ENCODE measurements at places on chromosomes 2 and 18.
A peak's percentile ranks its signal among the peaks of the same experiment; 100 is the strongest.

DNA sequence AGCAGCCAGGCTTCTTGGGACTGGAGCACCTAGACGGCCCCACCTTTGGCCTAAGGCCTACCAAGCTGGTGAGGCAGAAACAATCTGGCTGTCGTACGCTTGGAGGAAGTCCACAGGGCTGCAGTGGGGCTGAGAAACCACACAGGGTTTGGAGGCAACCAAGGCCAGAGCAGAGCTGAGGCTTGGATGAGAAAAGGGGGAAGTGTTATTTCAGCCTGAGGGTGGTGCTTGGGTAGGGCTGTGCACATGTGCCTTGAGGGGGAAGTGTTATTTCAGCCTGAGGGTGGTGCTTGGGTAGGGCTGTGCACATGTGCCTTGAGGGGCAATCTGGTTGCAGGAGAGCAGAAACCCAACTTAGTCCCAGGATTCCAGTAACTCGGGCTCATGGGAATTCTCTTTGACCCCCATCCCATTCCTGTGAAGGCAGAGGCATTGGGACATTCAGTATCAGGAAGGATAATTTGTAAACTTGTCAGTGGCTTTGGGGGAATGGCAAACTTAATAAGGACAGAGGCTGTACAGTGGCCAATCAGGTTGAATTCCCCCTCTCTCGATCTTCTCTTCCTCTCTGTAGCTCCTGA, 971 bp upstream of the FBXO41 start:
- no peak for DNase-seq

DNA sequence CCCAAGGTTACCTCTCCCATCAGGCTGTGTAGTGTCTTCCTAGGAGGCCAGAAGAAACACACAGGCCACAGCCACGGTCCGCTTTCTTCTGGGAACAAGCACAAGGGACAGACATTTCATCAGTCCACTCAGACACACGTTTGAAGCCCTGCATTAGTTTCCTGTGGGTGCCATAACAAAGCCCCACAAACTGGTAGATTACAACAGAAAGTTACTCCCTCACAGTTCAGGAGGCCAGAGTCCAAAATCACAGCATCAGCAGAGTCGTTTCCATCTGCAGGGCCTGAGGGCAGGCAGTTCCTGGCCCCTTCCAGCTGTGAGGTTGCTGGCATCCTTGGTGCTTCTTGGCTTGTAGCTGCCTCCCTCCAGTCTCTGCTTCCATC, 8.8 kb upstream of the PRLH start:
- DNase-seq = peak; percentile 24

- DNase-seq = peak; percentile 84
These were observed 20.2 kb downstream of the TWIST2 start for GRCh38 chr2:238868067-238868524.

DNA sequence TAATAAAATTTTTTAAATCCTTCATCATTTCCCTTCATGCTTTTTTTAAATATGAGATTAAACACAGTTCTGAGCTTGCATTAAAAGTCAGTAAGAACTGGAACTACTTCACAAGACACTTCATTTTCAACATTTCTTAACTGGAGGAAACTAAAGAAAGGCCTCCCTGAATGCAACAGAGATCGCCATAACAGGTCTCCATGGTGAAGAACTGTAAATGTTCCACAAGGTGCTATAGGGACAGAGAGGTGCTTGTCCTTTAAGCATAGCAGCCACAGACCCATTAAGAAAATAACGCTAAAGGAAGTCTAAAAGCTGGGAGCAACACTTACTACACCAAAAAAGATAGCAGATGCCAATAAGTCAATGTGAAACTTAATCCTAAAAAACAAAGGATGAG, 8.5 kb downstream of the STAM2 start:
- DNase-seq = no peak

DNA sequence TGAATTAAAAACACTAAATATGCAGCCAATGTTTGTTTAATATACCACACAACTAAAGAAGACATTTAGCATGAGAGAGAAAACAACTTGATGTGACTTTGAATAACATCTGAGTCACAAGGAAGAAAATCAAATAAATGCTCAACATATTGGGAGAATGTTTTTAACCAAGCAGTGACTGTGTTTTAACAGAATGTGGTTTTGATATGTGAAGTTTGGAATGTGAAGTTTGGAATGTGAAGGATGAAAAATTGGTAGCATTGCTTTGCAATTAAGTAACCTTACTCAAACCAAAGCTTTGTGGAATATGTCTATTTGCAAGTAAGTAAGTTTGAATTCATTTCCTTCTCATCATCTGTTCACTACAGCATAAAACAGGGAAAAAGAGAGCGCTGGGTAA, 128.2 kb upstream of the DNAJC10 start:
- DNase-seq = peak; percentile 94

- no peak for DNase-seq
These were observed 29.4 kb downstream of the ASAP2 start for GRCh38 chr2:9236045-9236344.

GRCh38 chr2:26562811-26563645, 78.1 kb downstream of the CIB4 start:
- DNase-seq = no peak

DNA sequence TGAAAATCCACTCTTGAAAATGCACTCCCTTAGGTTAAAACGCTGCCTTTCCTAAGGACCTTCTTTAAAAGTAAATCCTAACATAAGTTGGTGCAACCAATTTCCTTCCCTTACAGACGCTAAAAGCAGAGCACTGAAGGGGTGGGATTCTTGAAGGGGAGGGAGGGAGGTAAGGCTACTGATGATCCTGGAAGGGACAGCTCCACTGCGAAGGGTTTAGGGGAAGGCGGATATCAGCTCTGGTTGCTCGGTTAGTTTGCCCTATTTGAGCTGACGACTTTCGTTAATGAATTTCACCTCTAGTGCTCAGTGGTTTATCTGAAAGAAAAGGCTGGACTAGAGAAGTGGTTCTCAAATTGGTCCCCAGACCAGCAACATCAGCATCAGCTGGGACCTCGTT, 49.7 kb upstream of the SIGLEC15 start:
- no peak for DNase-seq

DNA sequence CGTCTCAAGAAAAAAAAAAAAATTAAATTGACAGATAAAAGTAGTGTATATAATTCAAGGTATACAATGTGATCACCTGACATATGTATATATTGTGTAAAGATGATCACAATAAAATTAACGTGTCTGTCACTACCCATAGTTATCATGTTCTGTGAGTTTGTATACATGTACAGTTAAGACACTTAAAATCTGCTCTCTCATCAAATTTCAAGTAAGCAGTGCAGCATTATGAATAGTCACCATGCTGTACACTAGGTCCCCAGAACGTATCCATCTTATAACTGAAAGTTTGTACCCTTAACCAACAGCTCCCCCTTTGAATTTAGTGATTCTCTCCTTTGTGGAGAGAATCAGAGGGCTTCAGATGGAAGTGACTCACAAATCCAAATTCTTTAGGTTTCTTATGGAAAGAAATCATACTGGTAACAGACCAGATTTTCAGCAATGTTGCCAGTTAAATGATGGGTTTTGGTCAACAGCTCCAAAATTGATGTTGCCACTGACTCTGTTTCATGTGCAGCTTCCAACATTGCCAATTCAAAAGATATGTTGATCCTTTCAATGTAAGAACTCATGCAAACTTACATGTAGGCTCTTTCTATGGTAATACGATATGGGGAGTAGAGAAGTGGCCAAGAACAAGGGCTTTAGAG, 281.5 kb downstream of the AFF3 start:
- DNase-seq = peak; percentile 31

- no peak for DNase-seq
These were observed 748.9 kb upstream of the NXPH2 start for GRCh38 chr2:139529080-139529479.

DNA sequence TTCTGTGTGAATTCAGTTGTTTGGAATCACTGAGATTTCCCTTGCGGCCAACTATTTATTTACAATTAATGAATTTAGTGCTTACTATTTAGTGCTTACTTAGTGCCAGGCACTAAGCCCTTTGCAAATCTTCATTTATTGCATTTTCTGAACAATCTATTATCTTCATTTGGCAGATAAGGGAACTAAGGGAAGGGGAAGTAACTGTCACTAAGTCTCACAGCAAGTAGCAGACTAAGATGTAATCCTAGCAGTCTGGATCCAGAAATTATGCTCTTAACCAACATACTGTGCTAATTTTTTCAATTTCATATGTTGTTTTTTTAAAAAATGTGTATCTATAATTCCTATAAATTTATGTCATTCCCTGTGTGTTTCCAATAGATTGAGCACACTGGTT, 214.4 kb upstream of the EPC2 start:
- no peak for DNase-seq

GRCh38 chr2:233831011-233831721, 23.2 kb downstream of the HJURP start:
- no peak for DNase-seq

DNA sequence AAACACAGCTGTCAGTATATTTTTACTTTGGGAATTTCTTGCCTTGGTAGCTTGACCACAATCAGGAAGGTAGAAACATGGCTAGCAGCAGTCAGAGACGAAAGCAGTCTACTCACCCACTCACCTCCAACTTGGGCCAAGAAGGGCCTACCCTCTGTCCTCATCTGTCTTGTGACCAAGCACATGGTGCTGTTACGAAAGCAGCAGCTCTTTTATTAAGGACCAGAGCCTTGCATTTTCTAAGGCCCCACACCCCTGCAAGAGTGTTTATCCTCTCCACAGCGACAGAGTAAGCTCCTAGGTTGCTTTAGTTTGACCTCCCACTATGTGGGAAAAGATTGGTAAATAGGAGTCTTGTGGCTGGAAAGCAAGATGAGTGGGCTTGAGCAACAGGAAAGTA, 31.3 kb upstream of the MSTN start:
- no peak for DNase-seq

- DNase-seq = peak; percentile 32
These were observed 3.1 kb downstream of the EGR4 start for GRCh38 chr2:73290049-73290839.

DNA sequence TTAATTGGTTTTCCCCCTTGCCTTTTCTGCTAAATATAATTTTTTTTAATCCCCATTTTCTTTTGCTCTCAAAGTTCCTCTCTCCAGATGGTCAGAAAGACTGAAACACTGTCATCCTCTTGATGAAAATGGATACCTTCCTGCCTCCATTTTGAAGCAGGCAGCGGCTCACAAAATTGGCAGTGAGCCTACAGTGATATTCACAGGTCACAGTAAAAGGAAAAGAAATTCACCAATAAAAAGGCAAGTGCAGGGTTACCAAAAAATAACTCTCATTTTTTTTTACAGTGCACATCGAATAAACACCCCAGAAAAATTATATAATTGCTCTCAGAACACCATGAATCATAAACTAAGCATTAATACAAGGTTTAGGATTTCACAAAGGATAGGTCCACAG, 307.5 kb downstream of the TCF4 start:
- DNase-seq = peak; percentile 31

- peak; percentile 83 for DNase-seq
These were observed 96.1 kb downstream of the UGGT1 start for GRCh38 chr2:128187032-128187654.

GRCh38 chr2:99682275-99683060, 192.7 kb upstream of the REV1 start:
- DNase-seq = peak; percentile 83

GRCh38 chr18:67376372-67376771, 140.1 kb downstream of the DSEL start:
- no peak for DNase-seq

DNA sequence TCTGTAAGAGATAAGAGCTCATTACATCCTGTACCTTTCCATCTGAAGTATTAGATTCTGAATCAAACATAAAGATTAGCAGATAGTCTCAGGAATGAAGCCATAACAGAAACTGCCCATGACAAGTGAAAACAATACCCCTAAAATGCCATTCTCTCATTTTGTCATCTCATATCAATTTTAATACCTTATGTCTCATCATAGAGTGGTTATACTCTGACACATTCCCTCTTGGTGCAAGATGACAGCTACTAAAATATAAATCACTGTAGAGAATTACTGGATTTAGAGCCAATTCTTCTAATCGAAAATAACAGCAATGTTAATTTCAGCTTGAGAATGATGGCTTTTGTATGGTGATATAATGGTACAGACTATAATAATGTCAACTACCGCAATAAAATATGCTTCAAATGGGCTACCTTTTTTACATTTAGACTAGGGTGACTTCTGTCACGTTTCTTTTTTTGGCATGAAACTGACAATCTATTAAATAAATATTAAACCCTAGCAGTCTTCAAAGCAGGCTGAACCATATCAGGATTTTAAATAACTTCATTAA, 125.1 kb upstream of the ITGA4 start:
- DNase-seq = no peak

- DNase-seq = no peak
These were observed 9.4 kb upstream of the SIX3 start for GRCh38 chr2:44932079-44932478.

GRCh38 chr2:206978746-206979145, 39.4 kb downstream of the CPO start:
- peak; percentile 21 for DNase-seq

GRCh38 chr2:232085164-232085563, 123.7 kb downstream of the DIS3L2 start:
- DNase-seq = no peak

DNA sequence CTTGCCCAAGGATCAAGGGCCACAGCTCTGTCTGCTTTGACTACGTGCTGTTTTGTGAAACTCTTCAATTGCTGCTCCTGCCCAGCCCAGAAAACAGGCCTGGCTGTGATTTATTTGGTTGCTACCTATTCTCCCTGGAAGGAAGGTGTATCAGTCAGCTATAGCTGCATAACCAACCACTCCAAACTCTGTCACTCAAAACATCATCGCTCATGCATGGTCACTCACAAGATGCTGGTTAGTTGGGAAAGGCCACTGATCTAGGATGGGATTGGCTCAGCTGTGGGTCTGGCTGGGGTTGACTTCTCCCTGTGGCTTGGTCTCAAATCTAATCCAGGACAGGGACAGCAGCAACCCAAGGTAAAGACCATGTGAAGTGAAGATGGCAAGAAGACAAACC, 14.6 kb downstream of the TEX51 start:
- DNase-seq = no peak

- DNase-seq = no peak
These were observed 428.9 kb upstream of the RAB6C start for GRCh38 chr2:129550536-129550935.

DNA sequence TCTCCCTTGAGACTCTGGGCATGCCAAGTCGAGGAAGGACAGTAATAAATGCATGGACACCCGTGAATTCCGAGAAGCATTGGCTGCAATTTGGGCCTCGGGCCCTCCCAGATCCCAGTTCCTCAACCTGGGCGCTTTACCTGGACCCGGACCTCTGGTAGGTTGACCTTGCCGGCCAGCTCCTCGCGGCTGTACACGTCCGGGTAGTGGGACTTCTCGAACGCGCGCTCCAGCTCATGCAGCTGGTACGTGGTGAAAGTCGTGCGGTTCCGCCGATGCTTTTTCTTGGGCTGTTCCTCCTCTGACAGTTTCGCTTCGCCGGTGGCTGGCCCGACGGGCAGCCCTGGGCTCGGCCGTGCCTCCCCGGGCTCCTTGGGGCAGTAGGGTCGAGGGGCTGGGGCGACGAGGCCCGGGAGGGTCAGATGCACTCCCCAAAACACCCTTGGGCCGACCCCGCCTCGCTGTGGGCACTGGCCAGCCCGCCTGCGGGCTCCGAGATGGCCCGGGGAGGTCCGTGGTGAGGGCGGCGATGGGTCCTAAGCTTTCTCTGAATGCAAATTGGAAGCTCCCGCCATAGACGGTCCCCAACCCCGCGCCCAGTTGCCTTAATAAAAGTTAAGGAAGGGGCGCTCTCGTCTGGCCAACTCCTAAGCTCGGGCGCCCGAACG, 899 bp downstream of the RAX start:
- DNase-seq = no peak
